ENCODE measurements at places on chromosomes 12 and 14.

DNA sequence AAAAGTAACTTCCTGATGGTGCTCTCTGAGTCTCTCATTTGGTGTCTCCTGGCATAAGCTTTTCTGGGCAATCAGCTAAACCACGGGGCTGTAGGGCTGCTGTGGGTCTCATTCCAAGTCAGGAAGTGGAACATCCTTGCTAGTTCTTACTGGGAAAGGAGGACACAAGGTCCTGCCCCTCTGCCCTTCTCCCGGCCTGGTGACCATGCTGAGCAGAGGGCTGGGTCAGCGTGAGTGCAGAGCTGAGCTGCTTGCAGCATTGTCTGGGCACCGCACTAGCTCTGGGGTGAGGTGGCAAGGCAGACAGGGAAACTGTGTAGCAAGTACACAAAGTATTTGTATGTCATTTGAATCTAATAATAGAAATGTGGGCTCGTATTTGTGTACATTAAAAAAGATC is 45.0 kb upstream of the ASPG start:
- no peak for DNase-seq

DNA sequence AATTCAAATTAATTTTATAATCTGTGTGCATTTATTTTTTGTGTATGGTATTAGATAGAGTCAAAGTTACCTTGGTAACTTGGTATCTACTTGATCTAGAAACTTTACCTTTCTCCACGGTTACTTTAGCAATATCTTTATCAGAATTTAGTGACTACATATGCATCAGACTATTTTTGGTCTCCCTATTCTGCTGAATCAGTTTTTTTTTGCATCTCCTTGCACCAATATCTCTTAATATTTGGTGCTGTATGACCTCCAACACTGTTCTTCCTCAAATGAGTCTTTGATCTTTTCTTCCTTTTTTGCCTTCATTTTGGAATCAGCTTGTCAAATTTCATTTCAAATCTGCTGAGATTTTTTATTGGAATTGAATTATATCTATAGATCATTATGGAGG is 828.2 kb upstream of the FOXG1 start:
- no peak for DNase-seq

GRCh38 chr12:7061138-7061537 is 620 bp downstream of the C1S start:
- no peak for DNase-seq

DNA sequence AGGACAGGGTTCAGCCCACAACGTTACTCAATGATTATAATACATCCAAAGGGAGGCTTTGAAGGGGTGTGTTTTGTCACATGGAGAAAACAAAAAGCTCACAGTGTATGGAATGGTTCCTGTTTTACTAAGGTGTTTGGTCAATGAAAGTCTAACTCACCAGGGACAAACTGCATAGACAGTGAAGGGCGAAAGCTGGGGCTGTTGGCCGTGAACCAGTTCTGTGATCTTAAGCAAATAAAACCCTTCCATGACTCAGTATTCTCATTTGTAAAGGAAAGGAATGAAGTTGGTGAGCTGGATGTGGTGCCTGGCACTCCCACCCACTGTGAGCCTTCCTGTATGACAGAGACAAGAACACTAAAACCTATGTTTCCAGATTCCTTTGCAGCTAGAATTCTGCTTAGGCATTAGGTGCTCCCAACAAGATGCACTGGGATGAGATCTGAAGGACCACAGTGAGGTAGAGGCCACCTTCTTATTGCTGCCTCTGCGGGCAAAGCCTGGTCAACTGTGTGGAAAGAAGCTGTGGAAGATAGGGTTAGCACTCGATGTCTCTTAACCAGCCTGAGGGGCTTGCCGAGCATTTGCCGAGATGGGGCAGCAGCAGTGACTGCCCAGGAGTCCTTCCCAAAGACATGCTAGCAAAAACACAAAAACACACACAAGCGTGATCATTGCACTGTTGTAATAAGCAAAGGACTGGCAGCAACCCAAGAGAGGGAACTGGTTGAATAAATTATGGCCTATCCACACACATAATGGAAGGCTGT is 48.5 kb downstream of the VCPKMT start:
- DNase-seq: no peak

DNA sequence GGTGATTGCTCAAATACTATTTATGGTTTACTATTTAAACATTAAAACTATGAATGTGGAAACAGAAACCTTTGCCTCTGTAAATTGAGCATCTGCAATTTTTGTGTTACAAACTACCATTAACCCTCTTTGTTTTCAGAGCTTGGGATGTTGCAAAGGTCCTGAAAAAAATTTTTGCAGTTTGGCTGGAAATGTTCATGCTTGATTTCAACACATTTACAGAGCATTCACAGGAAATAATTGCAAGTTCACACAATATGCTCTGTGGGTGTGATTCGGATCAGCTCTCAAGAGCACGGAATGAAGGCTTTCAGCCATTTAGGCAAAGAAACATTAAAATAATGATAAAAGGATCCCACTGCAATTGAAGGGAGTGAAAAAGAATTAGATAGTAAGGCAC is 232.9 kb downstream of the ATP23 start:
- no peak for DNase-seq

GRCh38 chr14:98908050-98908449 is 363.9 kb downstream of the BCL11B start:
- DNase-seq: no peak

GRCh38 chr14:72924337-72924736 is 1.9 kb upstream of the DCAF4 start:
- DNase-seq: peak; percentile 49

DNA sequence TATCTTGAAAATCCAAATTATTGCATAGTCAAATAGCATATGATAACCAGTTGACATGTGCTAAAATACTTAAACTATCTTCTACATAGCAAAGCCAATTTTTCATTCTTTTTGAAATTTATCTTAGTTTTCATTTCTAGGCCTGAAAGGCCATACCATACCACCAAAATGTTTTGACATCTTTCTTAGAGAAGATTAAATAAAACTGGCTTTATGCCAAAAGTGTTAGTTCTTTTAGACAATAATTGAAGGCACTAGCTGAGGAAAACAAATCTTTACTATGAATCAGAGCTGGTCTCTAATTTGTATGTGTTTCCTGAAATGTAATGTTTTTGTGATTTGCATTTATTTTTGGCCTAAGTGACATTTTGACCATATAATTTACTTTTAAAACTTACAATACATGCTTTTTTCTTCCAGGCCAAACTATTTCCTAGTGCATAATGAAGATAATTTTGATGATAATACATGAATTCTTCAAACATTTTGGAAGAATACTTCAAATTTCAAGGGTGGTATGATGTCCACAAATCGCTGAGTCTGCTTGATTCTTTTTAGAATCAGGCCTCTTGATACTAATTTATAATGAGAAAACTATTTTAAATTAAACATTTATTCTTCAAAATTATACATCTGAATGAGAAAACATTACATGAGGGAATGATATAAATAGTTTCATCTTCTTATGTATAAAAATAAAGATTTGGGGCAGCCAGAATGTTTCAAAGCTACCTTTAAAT is 6.5 kb upstream of the KCNMB4 start:
- peak; percentile 39 for DNase-seq

GRCh38 chr14:96039633-96040311 is 610 bp downstream of the C14orf132 start:
- DNase-seq: peak; percentile 22

DNA sequence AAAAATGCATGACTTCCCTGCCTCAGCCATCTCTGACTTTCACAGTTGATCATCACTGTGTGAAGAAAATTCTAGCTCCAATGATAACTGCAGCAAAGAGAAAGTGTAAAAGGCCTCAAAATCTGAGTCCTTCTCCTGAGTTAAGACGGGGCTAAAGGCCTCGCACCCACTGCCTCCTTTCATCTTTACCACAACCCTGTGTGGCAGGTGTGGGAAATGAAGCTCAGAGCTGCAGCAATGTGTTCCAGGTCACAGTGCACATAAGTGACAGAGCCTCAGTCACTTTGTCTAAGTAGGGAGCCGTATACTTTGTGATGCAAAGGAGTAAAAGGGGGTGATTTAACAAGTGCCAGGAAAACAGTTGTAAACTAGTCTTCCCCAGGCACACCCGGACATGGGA is 144.7 kb upstream of the TMCC3 start:
- DNase-seq: no peak

- DNase-seq: peak; percentile 7
Observed at GRCh38 chr12:21456291-21456780, 18.9 kb downstream of the PYROXD1 start.

- no peak for DNase-seq
Observed at GRCh38 chr12:82883394-82884355, 197.0 kb downstream of the TMTC2 start.

GRCh38 chr14:60945984-60946383 is 34.9 kb downstream of the TRMT5 start:
- peak; percentile 18 for DNase-seq

DNA sequence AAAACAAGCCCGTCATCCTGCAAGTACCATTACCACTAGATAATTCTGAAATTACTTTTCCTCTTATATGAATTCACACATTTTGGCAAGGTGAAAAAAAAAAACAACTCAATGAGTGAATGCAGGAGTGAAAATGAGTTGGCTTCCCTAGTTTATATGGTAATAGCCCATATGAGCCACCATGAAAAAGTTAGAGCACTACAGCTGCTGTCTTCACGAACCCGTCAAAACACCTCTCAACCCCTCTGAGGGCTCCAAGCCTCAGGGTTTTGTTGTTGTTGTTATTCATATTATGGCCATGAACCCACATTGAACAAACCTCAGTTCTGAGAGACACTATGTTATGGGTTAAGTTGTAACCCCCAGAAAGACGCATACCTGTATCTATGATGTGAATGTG is 289.9 kb upstream of the CAND1 start:
- no peak for DNase-seq

- peak; percentile 19 for DNase-seq
Observed at GRCh38 chr12:24709216-24709615, 239.7 kb downstream of the BCAT1 start.

DNA sequence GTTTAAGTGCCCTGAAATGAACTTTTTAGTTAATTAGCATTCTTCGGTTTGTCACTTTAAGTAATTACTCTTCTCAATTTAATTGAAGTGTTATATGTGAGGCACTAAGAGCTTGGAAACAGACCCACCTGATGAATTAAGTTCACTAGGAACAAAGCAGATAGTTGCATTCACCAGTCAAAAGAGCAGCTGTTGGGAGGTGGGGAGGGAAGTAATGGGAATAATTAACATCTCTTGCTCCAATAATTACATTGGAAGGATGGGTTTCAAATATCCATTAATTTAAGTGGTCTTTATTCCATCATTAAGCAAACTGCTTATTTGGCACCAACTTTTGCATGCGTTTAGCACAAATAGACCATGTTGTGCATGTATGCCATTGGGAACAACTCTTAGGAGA is 667.2 kb downstream of the GALC start:
- no peak for DNase-seq

DNA sequence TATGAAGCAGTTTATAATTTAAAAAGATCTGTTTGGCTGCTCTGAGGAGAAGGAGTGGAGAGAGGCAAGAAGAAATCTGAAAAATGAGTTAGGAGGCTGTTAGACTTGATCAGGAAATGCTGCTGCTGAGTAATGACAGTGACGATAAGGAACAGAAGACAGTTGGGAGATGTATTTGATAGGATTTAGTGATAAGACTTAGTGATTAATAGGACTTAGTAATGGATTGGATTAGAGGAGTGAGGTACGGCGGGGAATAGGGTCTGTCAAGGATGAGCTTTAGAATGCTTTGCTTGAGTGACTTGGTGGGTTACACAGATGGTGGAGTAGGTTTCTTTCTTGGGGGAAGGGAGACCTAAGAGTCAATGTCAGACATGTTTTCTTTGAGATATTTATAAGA is 31.7 kb downstream of the UNC79 start:
- no peak for DNase-seq

GRCh38 chr12:31974673-31975072 is 15.5 kb downstream of the RESF1 start:
- no peak for DNase-seq

- peak; percentile 63 for DNase-seq
Observed at GRCh38 chr12:94674835-94675234, 24.5 kb upstream of the TMCC3 start.

DNA sequence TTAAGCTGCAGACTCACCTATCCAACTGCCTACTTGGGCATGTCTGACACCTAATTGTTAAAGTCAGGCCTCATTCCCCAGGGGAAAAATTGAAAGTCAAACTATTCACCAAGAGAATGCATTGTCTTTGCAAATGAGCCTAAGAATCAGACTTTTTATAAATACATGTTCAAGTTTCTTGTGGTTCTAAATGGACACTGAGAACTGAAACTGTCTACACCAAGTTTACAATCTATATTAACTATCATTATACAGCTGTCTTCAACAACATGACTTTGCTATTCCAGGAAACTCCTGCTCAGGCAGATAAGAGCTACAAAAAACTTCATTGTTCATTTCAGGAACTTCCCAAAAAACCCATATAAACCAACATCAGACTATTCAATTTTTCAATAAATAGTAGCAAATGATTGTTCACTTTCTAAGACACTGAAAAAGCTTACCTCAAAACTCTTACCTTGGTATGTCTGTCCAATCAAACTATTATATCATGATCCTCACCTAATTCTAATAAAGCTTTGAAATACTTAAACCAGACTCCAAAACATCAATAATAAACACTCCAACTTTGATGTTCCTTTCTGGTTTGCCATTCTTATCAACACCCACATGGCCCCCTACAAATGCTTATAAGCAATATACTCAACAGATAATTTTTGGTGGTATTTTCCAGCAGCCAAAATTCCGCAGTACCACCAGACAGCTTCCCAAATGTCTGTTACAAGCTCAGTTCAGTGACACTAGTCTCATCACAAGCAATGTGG is 24.2 kb downstream of the CDK17 start:
- peak; percentile 82 for DNase-seq

DNA sequence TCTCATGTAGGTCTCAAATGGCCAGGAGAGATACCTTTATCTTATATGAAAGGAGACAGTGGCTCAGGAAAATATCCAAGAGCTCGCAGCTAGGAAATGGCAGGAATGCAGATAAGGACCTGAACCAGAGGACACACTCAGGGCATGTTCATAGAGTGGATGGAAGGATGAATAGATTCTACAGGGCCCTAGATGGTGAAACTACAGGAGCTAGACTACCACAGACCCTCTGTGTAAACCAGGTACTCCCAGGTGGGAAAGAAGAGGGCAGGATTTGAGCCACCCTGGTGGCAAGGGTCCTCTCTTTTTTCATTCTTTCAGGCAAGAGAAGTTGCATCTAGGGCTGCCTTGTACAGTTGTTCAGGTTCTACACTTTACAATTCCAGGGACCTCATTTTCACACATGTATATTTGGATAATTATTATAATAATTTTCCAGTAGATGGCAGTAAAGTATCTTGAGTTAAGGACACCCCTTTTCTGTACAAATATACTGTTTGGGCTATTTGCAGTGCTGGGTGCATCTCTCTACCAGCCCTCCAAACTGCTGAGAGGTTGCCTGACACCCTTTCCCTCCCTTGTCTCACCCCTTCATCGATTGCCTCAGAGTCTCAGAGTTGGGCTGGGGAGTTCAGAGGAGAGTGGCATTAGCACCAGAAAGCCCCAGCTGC is 10.5 kb upstream of the ZDHHC22 start:
- DNase-seq: peak; percentile 80

DNA sequence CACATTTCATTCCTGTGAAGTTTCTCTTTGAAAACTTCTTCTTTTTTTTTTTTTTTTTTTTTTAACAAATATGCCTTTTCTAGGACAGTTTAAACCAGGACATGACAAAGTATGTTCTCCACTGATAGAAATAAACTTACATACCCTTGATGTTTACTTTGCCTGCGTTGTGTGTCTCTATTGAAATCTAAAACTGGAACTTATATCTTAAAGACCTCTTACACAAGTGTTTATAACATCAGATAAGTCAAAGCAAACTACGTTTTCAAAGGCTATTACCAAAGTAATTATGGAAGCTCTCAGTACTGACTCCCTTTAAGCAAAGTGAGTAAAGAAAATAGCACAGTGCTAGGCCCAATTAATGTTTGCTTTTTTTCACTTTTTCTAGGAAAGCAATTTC is 30.6 kb upstream of the ISM2 start:
- no peak for DNase-seq
